Activated T-cell treated with anti-CD3 and anti-CD28 coated beads, Interleukin-2, amount 50 U/mL, for 72 hours (primary cell): ENCODE measurements at places on chromosomes 2 and 18. TPM values are rescaled to one million over a fixed set of nuclear protein-coding genes. Genes with fewer than 3 reads are reported as not detected.

- peak overlapping the region; percentile 48 for H3K27ac ChIP-seq
- DNase-seq: no peak
- no peaks in the 10 kb centered on the region for H3K27me3 ChIP-seq
Observed at GRCh38 chr2:46388881-46389280, 90.5 kb upstream of the TMEM247 start.

GRCh38 chr18:77114415-77115191 is 18.0 kb downstream of the MBP start:
- peak overlapping the region; percentile 79 for H3K27ac ChIP-seq
- H3K36me3 ChIP-seq: peaks cover 9% of the 10 kb centered on the region
- peaks cover 80% of the 10 kb centered on the region for H3K4me1 ChIP-seq
- no peak overlapping the region for H3K4me3 ChIP-seq
- no peaks in the 10 kb centered on the region for H3K27me3 ChIP-seq
- no peak for DNase-seq

- no peak for DNase-seq
- no peak overlapping the region for H3K27ac ChIP-seq
- no peaks in the 10 kb centered on the region for H3K4me1 ChIP-seq
- H3K4me3 ChIP-seq: no peak overlapping the region
- no peaks in the 10 kb centered on the region for H3K36me3 ChIP-seq
Observed at GRCh38 chr2:29260142-29260772, 145.0 kb downstream of the CLIP4 start.

- H3K36me3 ChIP-seq: no peaks in the 10 kb centered on the region
- H3K4me1 ChIP-seq: peaks cover 3% of the 10 kb centered on the region
- H3K27me3 ChIP-seq: peaks cover 31% of the 10 kb centered on the region
- H3K27ac ChIP-seq: no peak overlapping the region
Observed at GRCh38 chr2:70937866-70938585, 2.3 kb downstream of the ATP6V1B1 start.

- no peak overlapping the region for H3K4me3 ChIP-seq
- no peaks in the 10 kb centered on the region for H3K36me3 ChIP-seq
- no peak for DNase-seq
- H3K4me1 ChIP-seq: no peaks in the 10 kb centered on the region
Observed at GRCh38 chr2:77284353-77284752, 237.8 kb downstream of the LRRTM4 start.

DNA sequence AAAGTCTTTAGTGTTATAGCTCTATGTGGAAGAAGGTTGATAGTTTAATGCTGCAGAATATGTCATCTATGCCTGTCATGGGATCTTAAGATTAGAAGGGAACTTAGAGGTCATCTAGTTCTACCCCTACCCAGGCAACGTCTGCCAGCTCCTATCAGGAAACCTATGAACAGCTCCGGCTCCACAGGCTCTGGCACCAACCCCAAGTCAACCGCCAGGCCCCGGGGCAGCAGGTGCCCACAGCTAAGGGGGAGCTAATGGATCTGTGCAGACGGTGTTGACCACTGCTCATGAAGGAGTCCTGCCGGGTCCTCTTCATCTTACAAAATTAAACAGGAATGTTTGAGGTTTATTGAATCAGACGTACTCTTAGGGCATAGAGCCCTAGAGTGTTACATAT is 440.8 kb upstream of the KLHL29 start:
- H3K36me3 ChIP-seq: no peaks in the 10 kb centered on the region
- no peak for DNase-seq
- no peaks in the 10 kb centered on the region for H3K27me3 ChIP-seq
- H3K27ac ChIP-seq: no peak overlapping the region
- no peaks in the 10 kb centered on the region for H3K4me1 ChIP-seq

GRCh38 chr2:129191530-129191929 is 787.9 kb upstream of the RAB6C start:
- H3K4me1 ChIP-seq: no peaks in the 10 kb centered on the region
- no peak for DNase-seq
- peaks cover 7% of the 10 kb centered on the region for H3K27me3 ChIP-seq
- H3K27ac ChIP-seq: no peak overlapping the region

DNA sequence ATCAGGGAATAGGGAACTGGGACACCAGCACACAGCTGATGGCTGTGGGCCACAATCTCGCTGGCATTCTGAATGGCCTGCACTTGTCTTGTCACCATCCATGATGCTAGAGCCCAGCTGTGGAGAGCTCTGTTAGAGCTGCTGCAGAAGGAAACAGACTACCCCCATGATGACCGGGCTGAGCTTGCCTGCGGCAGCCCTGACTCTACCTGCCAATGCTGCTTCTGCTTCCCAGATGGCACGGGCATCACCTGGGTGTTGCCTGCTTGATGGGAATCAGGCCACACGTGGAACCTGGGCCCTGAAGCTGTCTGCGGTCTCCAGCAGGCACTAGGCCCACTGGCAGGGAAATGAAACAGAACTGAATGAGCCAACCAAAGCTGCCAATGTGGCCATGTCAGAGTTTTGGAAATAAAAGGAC is 11.2 kb upstream of the DAW1 start:
- DNase-seq: no peak
- no peak overlapping the region for H3K4me3 ChIP-seq
- no peaks in the 10 kb centered on the region for H3K4me1 ChIP-seq
- no peak overlapping the region for H3K27ac ChIP-seq

- peaks cover 16% of the 10 kb centered on the region for H3K27me3 ChIP-seq
- H3K4me1 ChIP-seq: peaks cover 35% of the 10 kb centered on the region
- no peak for DNase-seq
- H3K4me3 ChIP-seq: no peak overlapping the region
- H3K36me3 ChIP-seq: no peaks in the 10 kb centered on the region
- H3K27ac ChIP-seq: no peak overlapping the region
Observed at GRCh38 chr2:8666581-8666980, 15.3 kb upstream of the ID2 start.

The MC2R gene
- total RNA-seq: not detected

The IL37 gene
- total RNA-seq: not detected

The PRSS56 gene
- 0.39 TPM for total RNA-seq
